ENCODE measurements at places on chromosomes 12 and 14. TPM values are rescaled to one million over a fixed set of nuclear protein-coding genes. Genes with fewer than 3 reads are reported as not detected.

BICDL1 gene
- 0.18 TPM for total RNA-seq

KLHDC1 gene
- total RNA-seq, result 0.32 TPM

DNA sequence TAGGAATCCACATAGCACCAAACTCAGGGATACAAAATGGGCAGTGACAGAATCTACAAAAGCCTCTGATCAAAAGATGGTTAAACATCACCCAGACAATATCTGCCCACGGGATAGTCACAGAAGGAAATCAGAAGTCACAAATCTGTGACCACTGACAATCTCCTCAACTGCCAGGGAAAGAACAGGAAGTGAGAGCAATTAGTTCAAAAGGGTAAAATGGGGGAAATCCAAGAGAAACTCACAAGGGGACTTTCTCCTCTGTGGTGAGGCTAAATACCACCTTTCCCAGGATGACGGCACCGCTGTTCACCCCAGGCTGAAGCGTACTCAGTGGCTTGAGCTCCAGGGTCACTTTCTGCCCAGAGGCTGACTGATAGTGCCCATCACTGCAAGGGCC lies 10.7 kb downstream of the TTC5 start:
- DNase-seq, result no peak

- DNase-seq, result no peak
Observed at GRCh38 chr12:46555406-46555852, 182.9 kb upstream of the SLC38A2 start.

GRCh38 chr14:105141486-105142281 lies 26.9 kb downstream of the JAG2 start:
- DNase-seq, result no peak

DNA sequence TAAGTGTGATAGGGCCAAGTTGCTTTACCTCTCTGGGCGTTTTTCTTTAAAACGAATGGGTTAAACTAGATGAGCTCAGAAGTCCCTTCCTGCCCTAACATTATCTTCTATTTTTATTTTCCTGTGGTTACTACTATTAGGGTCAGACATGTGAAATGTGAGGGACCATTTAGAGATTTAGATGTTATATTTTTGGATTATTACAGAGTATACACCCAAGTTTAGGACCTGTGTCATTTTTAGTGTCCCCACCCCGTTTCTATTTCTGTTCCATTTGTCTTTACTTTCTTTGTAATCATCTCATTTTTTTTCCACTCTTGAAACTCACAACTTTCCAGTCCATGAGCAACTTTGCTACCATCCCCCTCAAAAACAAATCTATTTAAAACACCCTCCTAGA lies 56.3 kb downstream of the SLC4A8 start:
- DNase-seq, result no peak

GRCh38 chr12:126247936-126248335 lies 1182.7 kb downstream of the AACS start:
- no peak for DNase-seq

- no peak for DNase-seq
Observed at GRCh38 chr12:116068371-116068770, 209.1 kb downstream of the MED13L start.

All from SJCRH30 (cell line).